ENCODE measurements at places on chromosomes 13 and 19.
A peak's percentile ranks its signal among the peaks of the same experiment; 100 is the strongest.

DNA sequence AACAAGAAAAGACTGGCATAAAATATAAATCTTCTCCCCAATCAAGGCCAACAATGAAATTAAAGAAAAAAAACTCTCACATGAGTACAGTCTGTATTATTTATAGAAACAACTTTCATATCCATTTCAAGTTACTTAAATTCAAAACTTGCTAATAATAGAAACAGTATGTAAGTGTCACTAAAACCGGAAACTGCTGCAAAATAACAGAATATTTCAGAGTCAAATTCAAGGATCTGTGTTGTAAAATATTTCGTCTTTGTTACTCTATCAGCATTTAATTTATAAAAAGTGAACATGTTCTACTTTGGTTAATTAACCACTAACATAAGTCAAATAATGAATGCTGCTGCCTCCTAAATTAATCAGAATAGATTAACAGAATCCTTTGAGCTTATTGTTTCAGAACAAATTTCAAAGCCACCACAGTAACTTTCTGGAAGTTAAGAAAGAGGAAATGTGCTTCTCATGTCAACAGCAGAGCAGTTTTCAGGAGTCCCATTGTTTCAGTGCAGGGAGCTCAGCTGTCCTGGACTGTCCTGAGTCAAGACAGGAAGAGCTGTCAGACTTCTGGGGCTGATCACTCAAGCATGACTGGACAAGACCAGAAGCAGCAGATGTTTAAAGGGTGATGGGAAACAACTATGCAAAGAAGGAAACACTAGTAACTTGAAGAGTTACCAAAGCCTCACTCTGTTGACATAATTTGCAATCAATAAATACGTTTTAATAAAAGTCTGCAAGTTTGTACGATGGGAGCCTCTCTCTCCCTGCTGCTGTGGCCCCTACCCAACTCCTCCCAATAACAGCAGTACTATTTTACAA is 76.9 kb downstream of the FOXO1 start:
- DNase-seq = peak; percentile 24

- no peak for DNase-seq
These were observed 257.8 kb downstream of the ENOX1 start for GRCh38 chr13:43528992-43529391.

DNA sequence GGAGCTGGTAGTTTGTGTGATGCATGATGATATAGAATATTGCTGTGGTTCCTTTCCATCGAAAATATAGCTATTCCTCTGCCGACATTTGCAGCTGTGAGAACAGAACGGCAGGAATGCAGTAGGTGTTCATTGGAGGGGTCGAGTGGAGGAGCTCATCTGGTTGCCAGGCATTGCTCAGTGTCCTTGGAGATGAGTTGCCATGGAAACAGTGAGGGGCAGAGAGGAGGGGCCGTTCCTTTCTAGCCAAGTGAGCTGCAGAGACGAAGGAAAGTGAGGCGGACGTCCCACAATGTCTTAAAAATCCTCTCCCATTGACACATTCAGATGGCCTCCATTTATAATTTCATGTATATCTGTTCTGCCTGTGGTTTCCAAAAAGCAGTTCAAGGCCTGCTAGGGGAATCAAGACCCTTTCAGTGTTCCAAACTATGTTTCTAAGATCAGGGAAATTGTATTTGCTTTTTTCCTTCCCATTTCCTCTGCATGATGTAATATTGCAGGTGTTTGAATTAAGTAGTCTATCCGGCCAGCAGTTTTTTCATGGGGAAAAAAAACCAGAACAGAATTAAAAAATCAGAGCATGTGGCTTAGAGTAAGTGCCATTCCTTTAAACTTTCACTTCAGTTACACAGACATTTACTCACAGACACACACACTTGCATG is 41.2 kb upstream of the ZNF835 start:
- DNase-seq = peak; percentile 48

- DNase-seq = no peak
These were observed 1.7 kb upstream of the RASIP1 start for GRCh38 chr19:48742096-48742495.

GRCh38 chr13:51612867-51613266 is 28.6 kb downstream of the WDFY2 start:
- no peak for DNase-seq

DNA sequence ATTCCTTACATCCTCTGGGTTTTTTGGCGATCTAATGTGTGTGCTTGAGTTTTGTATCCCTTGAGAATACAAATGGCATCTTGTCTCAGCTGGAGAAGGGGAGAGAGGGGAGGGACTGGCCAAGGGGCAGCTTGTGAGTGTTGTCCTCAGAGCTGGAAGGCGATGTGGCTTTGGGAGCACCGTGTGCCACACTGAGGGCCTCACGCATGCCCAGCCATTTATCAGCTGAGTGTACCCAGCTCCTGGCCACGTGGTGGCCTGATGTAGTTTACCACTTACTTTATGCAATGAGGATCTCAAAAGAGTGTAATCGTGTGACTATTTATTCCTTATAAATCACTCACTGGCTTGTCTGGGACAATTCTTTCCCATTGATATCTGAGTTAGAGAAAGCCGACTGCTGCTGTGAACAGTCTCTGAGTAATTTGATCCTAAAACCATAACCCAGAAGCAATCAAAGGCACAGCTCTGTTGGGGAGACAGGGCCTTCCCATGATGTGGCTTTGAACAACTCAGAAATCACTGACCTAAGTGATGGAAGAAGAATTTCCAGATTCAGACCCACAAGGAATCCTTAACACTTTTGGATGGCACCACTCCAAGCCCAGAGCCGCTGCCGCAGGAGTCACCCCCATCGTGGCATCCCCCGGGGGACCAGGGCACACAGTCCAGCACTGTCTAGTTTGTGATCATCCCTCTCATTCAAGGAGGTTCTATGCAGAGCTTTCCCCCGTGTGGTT is 53.9 kb upstream of the MTIF3 start:
- DNase-seq = no peak

DNA sequence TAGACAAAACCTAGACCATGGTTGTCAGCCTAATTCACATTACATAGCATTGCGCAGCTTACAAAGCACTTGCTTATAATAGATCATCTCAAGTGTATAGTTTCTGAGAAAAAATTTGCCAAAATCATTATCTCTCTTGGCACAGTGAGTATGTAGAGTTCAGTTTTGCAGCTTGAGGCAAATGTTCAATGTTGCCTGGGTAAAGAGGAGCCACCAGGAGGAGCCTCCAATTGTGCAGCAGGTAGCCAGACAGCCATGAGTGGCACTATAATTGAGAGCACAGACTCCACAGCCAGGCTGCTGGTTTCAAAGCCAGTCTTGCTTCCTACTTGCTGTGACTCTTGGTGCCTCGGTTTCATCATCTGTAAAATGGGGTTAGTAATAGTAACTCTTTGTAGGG is 24.0 kb upstream of the OLFM4 start:
- DNase-seq = no peak

- DNase-seq = no peak
These were observed 1.4 kb downstream of the NWD1 start for GRCh38 chr19:16721051-16721450.

- DNase-seq = no peak
These were observed 98.5 kb downstream of the SGCG start for GRCh38 chr13:23279321-23279720.

GRCh38 chr19:3798137-3798536 is 12.0 kb upstream of the MATK start:
- no peak for DNase-seq

DNA sequence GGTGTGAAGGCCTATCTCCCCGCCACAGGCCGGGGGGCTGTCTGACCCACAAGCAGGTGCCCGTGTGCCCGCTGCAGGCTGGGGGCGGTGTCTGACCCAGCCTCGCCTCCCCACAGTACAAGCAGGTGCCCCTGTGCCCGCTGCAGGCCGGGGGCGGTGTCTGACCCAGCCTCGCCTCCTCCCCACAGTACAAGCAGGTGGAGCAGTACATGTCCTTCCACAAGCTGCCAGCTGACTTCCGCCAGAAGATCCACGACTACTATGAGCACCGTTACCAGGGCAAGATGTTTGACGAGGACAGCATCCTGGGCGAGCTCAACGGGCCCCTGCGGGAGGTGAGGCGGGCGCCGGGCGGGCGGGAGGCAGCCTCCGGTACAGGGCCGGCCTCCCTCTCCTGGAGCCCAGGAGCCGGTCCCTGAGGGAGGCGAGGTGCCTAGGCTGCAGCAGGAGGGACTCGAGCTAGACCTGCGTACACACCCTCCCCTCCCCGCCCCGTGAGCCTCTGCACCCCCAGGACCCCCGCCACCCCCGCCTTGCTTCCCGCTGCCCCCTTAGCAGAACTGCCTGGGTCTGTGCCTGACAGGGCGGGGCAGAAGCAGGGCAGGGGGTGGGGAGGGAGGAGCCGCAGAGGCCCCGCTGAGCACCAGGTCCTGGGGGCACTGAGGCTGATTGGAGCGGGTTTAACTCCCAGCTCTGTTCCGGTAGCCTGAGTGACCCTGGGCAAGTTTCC is 20.6 kb downstream of the HCN2 start:
- DNase-seq = no peak

DNA sequence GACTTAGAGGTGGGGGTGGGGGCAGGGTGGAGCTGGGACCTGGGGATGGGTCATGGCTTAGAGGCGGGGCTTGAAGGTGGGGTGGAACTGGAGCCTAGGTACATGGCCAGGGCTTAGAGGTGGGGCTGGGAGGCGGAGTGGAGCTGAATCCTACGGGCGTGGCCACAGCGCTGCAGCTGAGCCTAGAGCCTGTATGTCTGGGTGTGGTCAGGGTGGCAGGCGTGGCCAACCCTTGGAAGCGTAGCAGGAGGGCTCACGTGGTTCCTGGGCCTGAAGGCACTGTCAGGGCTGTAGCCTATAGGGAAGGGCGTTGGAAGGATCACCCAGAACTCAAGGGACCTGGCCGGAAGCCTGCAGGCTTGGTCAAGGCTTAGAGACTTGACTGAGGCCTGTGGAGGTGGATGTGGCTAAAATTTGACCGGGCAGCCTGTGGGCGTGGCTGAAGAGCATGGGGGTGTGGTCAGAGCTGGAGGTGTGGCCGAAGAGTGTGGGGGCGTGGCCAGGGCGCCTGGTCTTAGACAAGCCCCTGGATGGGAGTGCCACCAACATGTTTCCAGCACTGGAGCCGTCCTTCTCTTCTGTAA is 24.3 kb downstream of the COLGALT1 start:
- no peak for DNase-seq

GRCh38 chr13:27551562-27551961 is 68.8 kb downstream of the LNX2 start:
- no peak for DNase-seq

- no peak for DNase-seq
These were observed 52.5 kb upstream of the GAS6 start for GRCh38 chr13:113916330-113916815.

- no peak for DNase-seq
These were observed 125.0 kb downstream of the HS6ST3 start for GRCh38 chr13:96214824-96215445.

DNA sequence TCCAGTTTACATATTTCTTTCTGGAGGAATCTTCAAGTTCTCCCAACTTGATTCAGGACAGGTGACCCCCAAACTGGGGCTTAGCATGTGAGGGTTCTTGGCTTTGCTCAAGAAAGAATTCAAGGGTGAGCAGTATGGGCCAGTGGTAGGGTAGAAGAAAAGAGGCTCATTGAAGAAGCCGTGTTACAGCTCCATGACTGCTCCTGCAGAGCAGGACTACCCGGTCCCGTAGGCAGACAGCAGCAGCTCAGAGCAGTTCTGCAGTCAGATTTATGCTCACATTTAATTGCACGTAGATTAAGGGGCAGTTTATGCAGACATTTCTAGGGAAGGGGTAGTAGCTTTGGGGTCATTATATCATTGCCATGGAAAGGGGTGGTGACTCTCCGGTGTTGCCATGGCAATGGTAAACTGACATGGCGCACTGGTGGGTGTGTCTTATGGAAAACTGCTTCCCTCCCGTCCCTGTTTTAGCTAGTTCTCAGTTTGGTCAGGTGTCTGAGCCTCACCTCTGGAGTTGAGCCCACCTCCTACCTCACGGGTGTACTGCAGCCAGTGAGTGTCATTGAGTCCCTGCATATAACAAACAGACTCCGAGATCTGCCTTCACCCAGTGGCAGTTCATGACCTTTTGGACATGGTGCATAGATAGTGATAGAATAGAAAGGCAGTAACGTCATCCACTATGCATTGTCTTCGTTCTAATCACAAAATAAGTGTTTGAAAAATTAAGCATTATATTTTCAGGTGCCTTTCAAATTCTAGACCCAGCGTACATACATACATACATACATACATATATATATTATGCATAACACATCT is 16.0 kb upstream of the ZNF792 start:
- no peak for DNase-seq

DNA sequence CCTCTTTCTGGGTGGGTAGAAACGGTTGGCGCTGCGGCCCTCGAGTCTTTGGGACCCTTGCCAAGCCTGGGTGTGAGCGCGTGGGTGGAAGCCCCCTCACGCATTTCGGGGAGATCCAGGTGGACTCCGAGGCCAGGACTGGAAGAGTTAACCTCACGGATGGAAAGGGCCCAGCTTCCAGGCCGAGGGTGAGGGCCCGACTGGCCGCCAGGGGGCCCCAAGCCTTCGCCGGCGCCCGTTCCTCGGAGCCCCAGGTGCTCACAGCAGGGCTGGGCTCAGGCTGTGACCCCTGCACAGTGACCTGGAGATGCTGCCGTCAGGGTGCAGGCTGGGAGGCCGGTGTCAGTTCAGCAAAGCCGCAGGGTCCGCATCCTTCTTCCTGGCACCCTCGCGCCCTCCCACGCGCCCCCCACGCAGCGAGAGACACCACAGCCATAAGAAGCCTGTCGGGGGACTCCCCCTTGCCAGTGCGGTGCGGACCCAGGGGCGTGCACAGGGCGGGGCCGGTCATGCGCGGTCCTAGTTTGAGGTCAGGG is 34.2 kb upstream of the TMEM255B start:
- DNase-seq = peak; percentile 73

DNA sequence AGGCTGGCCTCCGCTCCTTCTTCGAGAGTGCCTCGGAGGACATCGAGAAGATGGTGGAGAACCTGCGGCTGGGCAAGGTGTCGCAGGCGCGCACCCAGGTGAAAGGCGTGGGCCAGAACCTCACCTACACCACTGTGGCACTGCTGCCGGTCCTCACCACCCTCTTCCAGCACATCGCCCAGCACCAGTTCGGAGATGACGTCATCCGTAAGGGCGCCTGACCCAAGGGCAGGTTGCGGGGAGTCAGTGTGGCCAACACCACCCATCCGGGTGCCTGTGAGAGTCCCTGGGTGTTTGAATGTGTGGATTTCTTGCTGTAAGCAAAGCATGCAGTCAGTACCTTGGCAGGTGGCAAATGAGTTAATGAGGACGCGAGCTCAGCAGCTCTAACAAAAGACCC is 78.8 kb downstream of the RYR1 start:
- no peak for DNase-seq

Data from nucleus accumbens (tissue), 56 donors.